ENCODE measurements at places on chromosomes 13 and 19.
A peak's percentile ranks its signal among the peaks of the same experiment; 100 is the strongest.

GRCh38 chr13:43537124-43537523 lies 249.6 kb downstream of the ENOX1 start:
- DNase-seq, result no peak

- DNase-seq, result peak; percentile 54
Measured at GRCh38 chr13:24727731-24728601, 36.0 kb upstream of the RNF17 start.

GRCh38 chr19:35404879-35405622 lies 34.2 kb downstream of the GPR42 start:
- no peak for DNase-seq

- DNase-seq, result no peak
Measured at GRCh38 chr19:14492756-14493337, 3.1 kb downstream of the GIPC1 start.

Data from GF-D8 (cell line).